Ovary (tissue), 10 donors: ENCODE measurements at places on chromosomes 6 and 20. TPM values are rescaled to one million over a fixed set of nuclear protein-coding genes. Genes with fewer than 3 reads are reported as not detected.

The TMEM170B gene
- polyA plus RNA-seq, result 3.6 TPM

The VNN1 gene
- polyA plus RNA-seq, result 0.34 TPM

The MCCD1 gene
- polyA plus RNA-seq, result not detected

The BTNL2 gene
- not detected for polyA plus RNA-seq

The TPBG gene
- polyA plus RNA-seq, result 9.0 TPM

The LIN28B gene
- polyA plus RNA-seq, result not detected

The IMPG1 gene
- polyA plus RNA-seq, result not detected

The LHFPL5 gene
- polyA plus RNA-seq, result not detected

The COX4I2 gene
- 6.6 TPM for polyA plus RNA-seq

The RNF182 gene
- 0.50 TPM for polyA plus RNA-seq

The SLC22A3 gene
- 13.5 TPM for polyA plus RNA-seq

The TAGAP gene
- 0.65 TPM for polyA plus RNA-seq

The CLVS2 gene
- polyA plus RNA-seq, result not detected

The RPP40 gene
- polyA plus RNA-seq, result 7.9 TPM

The ATRN gene
- polyA plus RNA-seq, result 46.2 TPM

The ADTRP gene
- 0.37 TPM for polyA plus RNA-seq

The OR2H2 gene
- polyA plus RNA-seq, result not detected

The GPSM3 gene
- polyA plus RNA-seq, result 5.4 TPM

The GPLD1 gene
- 1.2 TPM for polyA plus RNA-seq

The CALHM4 gene
- 0.38 TPM for polyA plus RNA-seq

The FRK gene
- 0.75 TPM for polyA plus RNA-seq

The MEI4 gene
- not detected for polyA plus RNA-seq

The RRP36 gene
- polyA plus RNA-seq, result 58.7 TPM

The CCDC170 gene
- polyA plus RNA-seq, result 4.2 TPM

The NFATC2 gene
- 2.2 TPM for polyA plus RNA-seq

The FOXQ1 gene
- polyA plus RNA-seq, result 0.07 TPM

The ESR1 gene
- 6.6 TPM for polyA plus RNA-seq

The ASIP gene
- 57.1 TPM for polyA plus RNA-seq
